ENCODE measurements at places on chromosomes 6 and 20.

GRCh38 chr6:104710543-104711335, 149.0 kb downstream of the HACE1 start:
- no peak for DNase-seq

DNA sequence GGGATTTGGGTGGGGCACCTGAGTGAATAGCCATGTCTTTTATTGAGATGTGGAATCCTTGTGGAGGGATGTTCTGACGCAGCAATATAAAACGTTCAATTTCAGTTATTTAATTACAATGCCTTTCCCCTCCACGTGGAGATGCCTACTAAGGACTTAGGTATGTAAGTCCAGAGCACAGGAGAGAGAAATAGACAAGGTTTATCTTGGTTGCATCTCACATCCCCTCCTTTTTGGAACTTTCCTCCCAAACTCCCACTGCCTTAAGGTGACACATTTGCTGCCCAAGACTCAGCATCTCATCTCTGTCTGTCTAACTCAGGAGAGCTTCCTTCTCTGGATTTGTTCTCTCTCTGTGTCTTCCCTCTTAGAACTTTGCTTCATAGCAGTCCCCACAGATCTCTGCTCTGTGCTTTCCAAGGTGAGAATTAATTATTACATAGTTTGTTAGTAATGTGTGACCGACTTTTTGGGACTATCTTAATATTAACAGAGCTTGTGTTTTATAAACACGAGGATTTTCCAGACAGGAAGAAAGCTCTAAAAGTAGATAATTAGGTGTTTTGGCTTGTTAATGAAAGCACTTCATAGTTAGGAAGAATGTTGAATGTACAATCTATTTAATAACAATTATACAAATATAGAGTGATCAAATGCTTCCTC, 52.6 kb downstream of the COL19A1 start:
- DNase-seq, result no peak

DNA sequence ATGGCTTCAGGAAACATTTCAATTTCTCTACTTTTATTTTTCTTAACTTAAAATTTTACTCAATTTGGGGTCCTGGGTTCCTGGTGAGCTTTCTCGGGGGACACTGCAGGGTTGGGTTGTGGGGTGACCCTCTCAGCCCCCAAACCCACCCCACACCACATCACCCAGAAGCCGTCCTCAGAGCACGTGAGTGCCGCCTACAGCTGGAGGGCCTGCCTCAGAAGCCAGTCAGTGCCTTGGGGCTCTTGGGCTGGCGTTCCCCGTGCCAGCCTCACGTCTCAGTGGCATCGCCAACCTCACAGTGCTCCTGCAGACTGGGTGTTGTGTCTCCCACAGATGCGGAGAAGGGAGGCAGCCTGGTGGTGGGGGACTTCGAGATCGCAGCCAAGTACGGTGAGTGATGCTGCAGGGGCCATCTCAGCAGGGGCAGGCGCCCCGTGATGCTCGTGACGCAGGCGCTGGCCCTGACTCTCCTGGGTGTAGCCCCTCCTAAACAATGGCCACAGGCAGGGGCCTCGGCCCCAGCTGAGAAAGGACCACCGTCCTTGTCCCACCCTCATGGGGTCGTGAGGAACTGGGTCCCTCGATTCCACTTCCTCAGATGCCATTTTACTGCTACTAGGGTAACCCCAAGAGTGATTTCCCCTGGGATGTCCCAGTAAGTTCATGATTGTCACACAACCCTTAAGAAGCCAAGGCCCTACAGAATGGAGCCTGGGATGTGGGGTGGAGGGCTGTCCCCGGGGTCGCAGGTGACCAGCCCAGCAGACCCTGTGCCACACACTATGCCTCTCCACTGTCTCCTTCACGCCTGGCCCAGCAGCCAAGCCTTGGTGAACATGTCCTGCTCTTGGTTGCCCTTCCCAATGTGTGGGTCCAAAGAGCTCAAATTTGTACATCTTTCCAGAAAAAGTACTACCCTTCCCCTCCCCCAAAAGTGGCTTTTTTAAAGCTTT, 23.8 kb upstream of the PYGB start:
- no peak for DNase-seq

DNA sequence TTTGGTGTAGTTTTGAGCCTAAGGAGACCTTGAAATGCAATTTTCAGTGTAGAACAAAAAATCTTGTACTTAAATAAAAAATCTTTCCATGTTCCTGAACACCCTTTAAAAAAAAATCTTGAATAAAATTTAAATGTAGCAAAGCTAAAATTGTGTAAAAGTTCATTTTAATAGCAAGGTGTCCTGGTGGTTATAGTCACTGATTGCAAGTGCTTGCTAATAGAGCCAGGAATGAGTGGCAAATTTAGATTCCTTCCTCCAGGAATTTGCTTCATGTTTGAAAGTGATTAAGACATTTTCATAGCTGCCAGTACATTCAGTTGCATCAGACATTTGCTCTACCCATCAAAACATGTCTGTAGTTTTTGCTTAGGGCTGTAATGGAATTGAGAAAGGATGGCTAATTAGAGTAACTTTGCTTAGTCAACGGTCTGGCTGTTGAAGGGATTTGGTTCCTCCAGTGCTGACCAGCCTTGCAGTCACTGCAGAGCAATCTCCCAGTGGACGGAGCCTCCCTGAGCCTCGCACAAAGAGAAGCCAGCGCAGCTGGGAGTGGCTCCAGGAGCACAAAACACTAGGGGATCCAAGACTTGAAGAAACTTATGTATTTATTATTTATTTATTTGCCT, 36.5 kb downstream of the AKAP12 start:
- no peak for DNase-seq

GRCh38 chr20:57656821-57657534, 36.8 kb upstream of the ZBP1 start:
- no peak for DNase-seq

- no peak for DNase-seq
These were observed 47.6 kb upstream of the NOTCH4 start for GRCh38 chr6:32271429-32271828.

DNA sequence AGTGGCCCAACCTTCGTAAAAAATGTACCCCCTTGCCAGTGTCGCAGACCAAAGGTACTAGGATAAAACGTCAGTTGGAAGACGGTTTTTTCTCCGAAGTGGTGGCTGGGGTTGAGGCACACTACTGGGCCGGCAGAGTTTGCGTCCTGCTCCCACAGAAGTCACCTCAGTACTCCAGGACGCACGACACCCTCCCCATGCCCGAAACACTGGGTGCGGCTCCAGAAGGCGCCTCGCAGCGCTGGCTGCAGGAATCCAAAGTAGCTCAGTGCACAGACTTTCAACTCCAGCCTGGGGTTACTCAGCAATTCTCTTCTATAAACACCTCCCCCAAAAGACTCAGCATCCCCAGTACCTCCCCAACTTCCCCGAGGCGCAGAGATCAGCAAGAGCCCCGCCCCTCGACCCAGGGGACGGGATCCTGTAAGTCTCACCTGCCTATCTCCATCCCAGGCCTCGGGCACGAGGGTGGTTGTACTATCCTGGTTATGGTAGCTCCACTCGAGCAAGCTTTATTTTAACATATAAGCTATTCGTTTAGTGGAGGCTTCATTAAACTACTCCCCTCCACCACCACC, 88.2 kb downstream of the ZFP64 start:
- no peak for DNase-seq

- DNase-seq, result no peak
These were observed 186.1 kb upstream of the SLC24A3 start for GRCh38 chr20:19026121-19026878.

DNA sequence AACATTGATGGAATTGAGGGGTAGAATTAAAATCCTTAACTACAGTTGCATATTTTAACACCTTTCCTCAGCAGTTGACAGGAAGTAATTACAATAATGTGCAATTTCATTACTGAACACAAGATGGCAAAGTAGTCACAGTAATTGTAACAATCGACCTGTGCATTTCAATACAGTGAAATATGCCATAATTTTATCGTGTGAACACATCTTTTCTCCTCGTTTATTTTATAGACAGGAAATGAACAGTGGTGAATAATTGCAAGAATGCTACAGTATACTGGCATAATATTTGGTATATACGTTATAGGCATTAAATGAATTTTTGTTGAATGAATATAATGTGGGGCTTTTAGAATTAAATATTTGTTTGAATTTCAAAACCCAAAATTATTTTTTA, 25.0 kb downstream of the CYB5R4 start:
- no peak for DNase-seq

DNA sequence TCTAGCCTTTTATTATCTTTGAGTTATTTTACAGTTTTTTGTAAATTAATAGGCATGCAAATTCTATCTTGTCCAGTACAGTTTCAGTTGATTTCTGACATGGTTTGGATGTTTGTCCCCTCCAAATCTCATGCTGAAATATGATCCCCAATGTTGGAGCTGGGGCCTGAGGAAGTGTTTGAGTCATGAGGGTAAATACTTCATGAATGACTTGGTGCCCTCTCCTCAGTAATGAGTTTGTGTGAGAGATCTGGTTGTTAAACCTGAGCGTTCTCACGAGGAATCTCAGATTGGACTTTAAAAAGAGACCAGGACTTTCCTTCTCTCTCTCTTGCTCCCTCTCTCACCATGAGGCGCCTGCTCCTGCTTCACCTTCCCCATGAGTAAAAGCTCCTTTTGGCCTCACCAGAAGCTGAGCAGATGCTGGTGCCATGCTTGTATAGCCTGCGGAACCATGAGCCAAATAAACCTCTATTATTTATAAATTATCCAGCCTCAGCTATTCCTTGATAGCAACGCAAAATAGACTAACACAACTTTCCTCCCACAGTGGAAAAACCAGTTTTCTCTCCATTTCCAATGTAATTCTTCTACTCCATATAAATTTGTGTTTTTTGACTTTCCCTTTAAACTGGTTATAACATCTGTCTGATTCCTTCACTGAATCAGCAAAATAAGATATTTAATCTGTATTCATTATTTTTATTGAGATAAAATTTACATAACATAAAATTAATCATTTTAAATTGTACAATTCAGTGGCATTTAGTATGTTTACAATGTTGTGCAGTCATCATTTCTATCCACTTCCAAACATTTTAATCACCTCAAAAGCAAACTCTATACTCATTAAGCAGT, 78.7 kb upstream of the PRSS16 start:
- DNase-seq, result no peak

DNA sequence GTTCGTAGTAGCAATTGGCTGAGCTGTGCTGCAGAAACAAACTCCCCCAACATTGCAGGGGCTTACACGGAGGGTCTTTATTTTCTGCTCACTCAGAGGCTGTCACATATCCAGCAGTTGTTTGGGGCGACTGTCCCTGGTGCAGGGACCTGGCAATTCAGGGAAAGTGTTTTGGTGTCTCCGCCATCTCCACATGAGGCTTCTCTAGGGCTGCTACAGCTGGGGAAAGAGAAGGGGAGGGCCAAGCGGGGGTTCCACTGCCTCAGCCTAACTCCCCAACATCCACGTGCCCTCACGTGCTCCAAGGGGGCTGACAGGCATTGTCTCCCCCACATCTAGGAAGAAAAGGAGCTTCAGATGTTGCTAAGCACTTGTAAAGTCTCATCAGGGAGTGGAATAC, 61.3 kb upstream of the NXT1 start:
- DNase-seq, result no peak
